ENCODE measurements at places on chromosomes 13 and 19.
A peak's percentile ranks its signal among the peaks of the same experiment; 100 is the strongest.

DNA sequence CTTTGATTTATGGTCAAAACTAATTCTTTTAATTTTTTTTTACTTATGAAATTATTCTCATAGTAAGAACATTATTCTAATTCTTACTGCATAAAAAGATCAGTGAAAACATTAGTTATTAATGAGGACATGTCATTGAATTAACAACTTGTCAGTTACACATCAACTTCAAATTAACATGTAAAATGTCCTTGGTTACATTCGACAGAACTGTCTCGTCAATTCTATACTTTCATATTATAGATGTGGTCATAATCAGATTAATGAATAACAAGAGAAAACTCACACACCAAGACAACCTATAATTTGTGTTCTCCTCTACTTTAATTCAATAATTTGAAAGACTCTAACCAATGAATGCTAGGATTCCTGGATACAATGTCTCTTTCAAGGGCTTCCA is 66.7 kb downstream of the KATNAL1 start:
- no peak for DNase-seq

GRCh38 chr13:60623151-60623550 is 226.1 kb downstream of the TDRD3 start:
- DNase-seq, result no peak

- DNase-seq, result peak; percentile 94
Observed at GRCh38 chr19:35495107-35496064, 5.1 kb upstream of the KRTDAP start.

DNA sequence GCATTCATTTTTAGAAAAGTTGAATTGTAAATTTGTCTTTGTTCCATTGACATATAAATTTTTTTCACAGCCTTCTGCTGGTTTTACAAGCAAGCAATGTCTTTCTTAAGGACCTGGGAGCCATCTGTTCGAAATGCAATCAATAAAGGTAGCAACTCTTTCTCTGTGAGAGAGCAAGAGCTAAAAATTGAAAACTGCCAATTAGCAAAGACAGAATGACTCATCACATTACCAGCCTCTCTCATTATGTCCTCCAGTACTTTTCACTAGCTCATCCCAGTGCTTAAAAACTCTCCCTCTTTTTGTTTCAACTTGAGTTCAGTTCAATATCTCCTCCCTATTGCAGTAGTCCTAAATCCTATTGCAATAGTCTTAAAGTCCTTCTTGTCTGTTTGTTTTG is 760.7 kb upstream of the SLITRK6 start:
- DNase-seq, result no peak

Data from suppressor macrophage treated with lipopolysaccharide for 1 hour (primary cell).